ENCODE measurements at places on chromosomes 4 and X. TPM values are rescaled to one million over a fixed set of nuclear protein-coding genes. Genes with fewer than 3 reads are reported as not detected.

The PRR32 gene
- not detected for total RNA-seq

The NLGN4X gene
- total RNA-seq: 0.04 TPM

The DBET gene
- total RNA-seq: not detected

The SLIT2 gene
- total RNA-seq: 0.02 TPM

The CXCL8 gene
- total RNA-seq: 6.5 TPM

The RHOXF1 gene
- total RNA-seq: not detected

The TMEM154 gene
- 0.07 TPM for total RNA-seq

The GPAT3 gene
- total RNA-seq: 32.8 TPM

The BEX5 gene
- not detected for total RNA-seq
